ENCODE measurements at places on chromosomes 2 and 18.

GRCh38 chr2:36653155-36653554 is 43.4 kb upstream of the VIT start:
- no peak for DNase-seq

DNA sequence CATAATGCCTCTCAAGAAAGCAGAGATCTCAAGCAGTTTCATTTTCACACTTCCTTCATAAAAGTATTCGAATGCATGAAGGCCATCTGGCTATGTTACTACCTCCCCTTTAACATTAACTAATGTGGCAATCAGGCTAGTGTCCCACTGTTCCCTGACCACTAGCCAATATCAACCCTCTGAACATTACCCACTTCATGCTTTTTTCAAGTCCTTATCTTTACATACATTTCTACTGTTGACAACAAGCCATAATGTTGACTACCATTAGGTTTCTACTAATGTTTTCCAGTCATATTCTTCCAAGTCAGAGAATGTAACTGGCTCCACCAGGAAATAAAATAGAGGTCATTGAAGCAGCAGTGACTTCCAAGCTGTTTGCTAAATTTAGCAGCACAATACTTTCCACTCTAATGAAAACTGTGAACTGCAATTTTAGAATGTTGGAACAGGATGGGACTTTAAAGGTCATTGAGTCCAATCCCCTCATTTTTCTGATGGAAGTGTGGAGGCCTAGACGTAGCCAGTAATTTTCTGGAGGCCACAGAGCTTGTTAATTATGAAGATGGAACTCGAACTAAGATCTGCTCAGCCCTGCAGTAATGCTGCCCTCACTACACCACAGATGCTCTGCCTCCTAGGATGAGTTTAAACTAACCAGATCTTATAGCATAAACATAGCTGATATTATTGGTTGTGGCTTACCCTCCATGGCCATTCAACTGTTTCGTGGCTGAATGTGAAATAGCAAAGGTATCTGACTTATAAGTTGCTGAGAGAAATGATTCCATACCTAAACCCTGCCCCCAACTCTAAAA is 630 bp upstream of the PPP1R1C start:
- no peak for DNase-seq

DNA sequence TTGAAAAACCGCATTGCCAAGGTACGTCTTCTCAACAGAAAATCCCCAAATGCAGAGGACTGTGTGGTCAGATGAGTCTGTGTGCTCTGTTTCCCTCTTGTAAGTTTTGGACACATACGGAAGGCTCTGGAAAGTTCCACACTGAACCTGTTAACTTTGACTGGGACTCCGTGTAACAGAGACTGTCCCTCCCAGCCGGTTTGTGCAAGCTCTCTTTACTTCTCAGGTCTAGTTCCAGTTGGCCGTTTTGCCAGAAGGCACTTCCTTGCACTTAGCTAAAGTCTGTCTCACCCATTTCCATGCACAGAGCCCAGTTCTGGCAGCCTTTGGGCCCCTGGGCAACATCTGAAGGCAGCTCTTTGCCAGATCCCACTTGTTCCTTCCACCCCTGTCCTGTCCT is 22.0 kb downstream of the EFHD1 start:
- no peak for DNase-seq

DNA sequence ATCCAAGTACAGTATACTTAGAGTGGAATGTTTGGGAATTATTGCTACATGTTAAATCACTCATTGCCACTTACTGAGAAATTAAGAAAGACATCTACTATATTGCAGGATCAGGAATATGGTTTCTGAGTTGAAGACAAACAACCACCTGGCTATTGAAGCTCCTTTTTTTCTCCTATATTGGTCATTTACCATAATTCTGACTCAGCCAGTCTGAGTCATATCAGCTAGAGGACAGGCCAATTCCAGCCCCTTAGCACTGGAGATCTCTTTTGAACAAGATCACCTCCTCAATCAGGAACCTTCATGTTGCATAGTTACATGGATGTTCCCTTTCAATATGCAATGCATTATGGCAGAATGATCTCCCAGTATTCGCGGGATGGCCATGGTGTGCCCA is 42.7 kb upstream of the CDH19 start:
- peak; percentile 16 for DNase-seq

GRCh38 chr2:212154477-212154878 is 384.1 kb downstream of the ERBB4 start:
- no peak for DNase-seq

DNA sequence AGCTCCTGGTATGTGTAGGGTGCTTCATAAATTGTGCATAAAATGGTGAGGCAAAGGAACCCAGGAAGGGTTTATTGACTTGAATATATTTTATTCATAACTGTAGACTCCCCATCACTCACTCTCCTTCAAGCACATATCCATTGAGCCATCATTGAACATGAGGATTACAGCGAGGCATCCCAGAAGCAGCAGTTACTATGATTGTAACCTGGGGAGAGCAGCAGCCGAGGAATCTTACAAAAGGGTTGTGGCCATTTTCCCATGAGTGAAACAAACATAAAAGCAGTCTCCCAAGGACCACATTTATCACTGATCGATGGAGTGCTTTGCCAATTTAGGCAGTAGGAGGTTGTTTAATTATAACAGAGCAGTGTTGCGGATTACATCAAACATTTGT is 183.4 kb downstream of the NCK2 start:
- no peak for DNase-seq
